ENCODE measurements at places on chromosomes 12 and 14.

GRCh38 chr14:66508547-66508845 is 549 bp downstream of the GPHN start:
- no peak for DNase-seq

DNA sequence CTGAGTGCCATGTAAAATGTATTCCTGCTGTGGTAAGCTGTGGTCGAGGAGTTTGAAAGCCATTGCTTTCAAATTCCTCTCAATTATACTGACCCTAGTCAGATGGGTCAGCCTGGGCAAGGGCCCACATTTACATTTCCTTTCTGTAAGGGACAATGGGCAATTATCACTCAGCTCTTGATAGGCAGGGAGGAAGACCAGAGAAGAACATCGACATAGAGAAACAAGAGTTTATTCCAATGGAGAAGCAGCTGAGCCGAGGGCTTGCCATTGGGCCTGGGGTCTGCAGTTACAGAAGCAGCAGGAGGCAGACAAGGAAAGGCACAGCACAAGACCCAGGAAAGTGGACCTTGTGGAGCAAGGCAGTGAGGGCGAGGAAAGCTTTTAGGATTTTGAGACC is 9.7 kb downstream of the NRIP2 start:
- no peak for DNase-seq

DNA sequence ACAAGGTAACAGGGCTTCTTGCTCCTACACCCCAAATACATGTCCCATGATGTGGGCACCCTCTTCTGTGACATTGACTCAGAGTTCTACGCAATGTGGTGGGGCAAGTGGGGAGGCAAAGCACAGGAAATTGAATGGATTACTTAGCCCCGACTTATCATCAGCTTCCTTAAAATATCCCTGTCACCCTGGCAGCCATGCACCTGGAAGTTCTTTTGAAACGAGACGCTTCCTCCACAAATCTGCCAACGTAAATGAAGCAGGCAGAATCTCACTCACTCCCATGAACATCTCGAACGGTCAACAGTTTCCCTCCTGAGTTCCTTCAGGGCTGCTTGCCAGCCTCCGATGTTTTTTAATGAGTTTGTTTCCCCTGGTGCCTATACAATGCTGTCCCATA is 33.5 kb downstream of the RNFT2 start:
- DNase-seq, result no peak

- DNase-seq, result no peak
These were observed 75.8 kb upstream of the CEP83 start for GRCh38 chr12:94535510-94535921.

DNA sequence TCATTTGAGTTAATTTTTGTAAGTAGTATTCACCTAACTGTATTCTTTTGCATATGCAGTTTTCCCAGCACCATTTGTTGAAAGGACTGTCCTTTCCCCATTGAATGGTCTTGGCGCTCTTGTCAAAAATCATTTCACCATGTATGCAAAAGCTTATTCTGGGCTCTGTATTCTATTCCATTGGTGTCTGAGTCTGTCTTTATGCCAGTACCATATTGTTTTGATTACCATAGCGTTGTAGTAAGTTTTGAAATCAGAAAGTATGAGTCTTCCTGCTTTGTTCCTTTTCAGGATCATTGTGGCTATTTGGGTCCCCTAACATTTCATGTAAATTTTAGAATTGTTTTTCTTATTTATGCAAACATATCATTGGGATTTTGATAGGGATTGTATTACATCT is 508.7 kb upstream of the RGS6 start:
- DNase-seq, result no peak

GRCh38 chr12:95439461-95440230 is 34.3 kb upstream of the METAP2 start:
- no peak for DNase-seq

DNA sequence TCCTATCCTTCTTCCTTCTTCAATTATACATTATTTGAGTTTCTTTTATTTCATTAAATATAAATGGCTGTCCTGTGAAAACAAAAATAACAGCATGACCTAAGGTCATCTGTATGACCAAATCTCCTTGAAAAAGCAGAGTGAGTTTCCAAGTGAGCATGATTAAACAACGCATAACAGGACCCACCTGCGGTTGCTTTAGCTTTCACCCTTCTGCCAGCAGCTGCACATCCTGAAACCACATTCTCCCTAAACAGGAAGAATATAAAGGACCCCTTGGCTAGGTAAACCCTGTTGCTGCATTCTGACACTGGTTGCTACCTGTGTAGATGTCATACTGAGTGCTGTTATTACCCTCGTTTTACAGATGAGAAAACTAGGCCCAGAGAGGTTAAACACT is 42.8 kb upstream of the CPM start:
- no peak for DNase-seq

DNA sequence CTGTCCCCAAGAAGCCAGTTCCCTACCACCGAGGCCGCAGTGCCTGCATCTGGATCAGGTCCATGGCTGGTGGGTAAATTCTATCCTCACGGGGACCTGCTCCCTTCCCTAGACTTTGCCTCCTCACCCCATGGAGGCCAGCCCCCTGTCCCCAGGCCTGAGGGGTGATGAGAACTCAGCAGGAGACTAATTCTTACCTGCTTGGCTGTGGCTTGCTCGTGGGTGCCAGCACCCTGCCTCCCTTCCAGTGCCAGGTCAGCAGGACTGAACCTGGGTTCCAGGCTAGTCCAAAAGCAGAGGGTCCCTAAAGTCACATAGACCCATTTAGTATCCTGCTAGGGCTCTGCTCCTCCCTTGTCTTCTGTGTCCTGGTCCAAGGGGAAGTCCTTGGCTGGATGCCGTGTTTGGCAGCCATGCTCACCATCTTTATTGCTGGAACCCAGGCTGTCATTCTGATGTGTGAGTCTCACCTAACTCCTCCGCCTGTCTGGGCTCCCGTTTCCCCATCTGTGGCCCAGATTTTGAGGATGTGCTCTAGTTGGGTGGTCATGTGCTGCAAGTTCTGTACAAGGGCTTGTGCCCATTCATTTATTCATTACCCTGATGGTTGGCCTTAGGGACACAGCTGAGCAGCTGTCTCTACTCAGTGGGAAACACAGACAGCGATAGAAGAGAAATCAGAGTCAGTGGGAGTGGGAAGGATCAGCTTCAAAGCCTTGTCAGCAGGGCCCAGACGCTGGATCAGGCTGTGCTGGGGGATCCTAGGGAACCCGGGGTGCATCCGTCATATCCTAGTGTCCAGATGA is 949 bp downstream of the PLBD2 start:
- no peak for DNase-seq

DNA sequence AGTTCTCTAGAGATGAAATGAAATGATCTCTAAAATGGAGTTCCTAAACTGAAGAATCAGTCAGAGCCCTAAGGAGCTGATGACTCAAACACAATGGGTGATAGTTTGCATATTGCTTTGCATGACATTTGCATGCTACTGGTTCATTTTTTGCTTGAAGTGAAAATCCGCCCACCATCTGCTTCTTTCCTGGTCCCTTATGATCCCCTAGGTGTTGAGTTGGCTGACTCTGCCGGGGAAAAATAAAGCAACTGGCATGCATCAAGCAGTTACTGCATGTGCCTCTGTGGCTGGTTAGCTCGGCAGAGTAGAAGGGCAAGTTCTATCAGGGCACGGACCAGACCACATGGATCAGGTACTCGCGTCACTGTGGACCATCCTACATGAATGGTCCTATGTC is 151.1 kb downstream of the PPM1H start:
- no peak for DNase-seq

- no peak for DNase-seq
These were observed 34.5 kb downstream of the PLCZ1 start for GRCh38 chr12:18703321-18703720.

- DNase-seq, result no peak
These were observed 127.4 kb upstream of the PRMT8 start for GRCh38 chr12:3363608-3364007.

DNA sequence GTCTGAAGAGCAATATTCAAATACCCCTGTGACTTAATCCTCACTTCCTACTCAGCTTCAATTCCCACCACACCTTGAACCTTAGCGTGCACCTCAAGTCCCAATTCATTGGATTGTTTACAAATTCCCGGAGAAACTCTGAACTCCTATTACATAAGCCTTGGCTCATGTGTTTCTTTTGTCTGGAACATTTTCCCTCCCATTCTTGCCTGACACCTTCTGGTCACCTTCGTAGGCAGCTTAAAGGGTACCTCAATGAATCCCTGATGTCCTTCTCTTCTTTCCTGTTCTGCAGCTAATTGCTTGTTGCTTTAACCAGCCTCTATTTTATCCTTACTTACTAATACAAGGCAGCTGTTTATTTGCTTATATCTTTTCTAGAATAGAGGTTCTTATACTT is 85.0 kb upstream of the SEL1L start:
- no peak for DNase-seq

- DNase-seq, result no peak
These were observed 33.0 kb downstream of the IQSEC3 start for GRCh38 chr12:99605-100004.

DNA sequence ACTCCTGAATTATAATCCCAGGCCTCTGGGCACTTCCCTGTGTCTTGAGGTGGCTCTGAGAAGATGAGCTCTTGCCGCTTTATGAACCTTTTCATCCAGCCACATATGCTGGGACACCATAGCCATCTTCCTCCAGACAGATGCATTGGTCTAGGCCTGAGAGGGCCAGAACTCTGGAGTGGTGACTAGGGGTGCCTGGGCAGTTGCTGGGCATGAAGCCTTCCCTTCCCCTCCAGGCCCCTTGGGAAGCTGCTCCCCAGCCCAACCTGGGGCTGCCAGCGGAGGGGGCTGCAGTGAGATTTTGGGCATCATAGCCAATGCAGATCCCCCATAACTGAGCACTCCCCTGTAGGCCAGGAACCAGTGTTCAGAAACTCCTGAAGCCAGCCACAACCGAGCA is 135.2 kb downstream of the GCH1 start:
- DNase-seq, result no peak

DNA sequence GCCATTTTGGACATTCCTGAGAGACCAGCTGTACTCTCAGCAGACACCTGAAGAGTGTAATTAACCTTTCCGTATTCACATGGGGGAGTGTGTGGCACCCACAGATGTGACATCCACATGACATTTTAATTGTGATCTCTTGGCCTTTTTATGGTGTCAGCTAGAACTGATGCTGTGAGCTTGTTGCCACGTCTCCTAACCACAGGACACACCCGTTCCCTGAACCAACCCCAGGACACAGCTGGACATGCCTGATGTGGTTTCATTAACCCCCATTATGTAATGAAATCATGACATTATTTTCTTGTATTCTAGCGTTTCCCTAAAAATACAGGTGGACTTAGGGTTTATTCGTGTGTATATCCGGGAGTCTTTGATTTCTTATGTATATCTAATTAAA is 1036.1 kb downstream of the TMEM121 start:
- no peak for DNase-seq

- DNase-seq, result no peak
These were observed 112.0 kb downstream of the SLC15A5 start for GRCh38 chr12:16165506-16165905.

- no peak for DNase-seq
These were observed 2.8 kb upstream of the KCNH3 start for GRCh38 chr12:49535921-49536525.

DNA sequence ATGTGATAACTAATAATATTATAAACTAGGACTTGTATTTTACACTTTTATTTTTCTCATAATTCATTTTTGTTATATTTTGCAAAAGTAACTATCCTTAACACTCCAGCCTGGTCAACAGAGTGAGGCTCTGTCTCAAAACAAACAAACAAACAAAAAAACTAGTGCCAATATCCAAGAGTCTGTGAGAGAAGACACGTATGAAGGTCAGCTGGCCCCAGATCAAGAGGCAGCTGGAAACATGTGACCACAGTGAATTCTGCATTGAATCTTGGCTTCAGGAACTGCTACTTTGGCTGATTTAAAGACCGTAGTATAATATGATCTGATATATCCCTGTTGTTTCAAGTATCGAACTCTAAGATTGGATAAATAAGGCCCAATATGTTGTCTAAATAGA is 47.0 kb downstream of the ESR2 start:
- no peak for DNase-seq

DNA sequence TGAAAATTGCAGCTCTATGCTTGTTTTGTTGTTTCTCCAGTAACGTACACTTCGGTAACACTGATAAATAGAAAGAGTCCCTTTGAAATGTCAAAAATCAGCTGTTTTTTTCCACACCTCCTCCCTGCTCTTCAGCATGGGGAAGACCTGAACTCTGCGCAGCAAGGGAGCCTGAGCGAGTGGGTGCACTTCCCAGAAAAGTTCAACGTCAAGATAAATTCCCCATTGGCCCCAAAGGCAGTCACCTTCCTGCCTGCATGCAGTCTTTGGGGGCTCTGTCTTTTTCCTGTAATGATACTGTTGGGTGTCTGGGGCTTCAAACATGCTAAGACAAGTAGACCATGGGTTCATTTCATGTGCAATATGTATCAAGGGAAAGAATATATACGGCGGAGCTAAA is 8.8 kb upstream of the FOXG1 start:
- DNase-seq, result no peak

- peak; percentile 56 for DNase-seq
These were observed 28.8 kb downstream of the SPRING1 start for GRCh38 chr12:116708826-116709756.

GRCh38 chr14:101772770-101773169 is 11.3 kb downstream of the PPP2R5C start:
- no peak for DNase-seq

- DNase-seq, result no peak
These were observed 4.5 kb downstream of the HVCN1 start for GRCh38 chr12:110684312-110684836.

GRCh38 chr12:2689879-2690278 is 104.9 kb upstream of the FKBP4 start:
- DNase-seq, result no peak

DNA sequence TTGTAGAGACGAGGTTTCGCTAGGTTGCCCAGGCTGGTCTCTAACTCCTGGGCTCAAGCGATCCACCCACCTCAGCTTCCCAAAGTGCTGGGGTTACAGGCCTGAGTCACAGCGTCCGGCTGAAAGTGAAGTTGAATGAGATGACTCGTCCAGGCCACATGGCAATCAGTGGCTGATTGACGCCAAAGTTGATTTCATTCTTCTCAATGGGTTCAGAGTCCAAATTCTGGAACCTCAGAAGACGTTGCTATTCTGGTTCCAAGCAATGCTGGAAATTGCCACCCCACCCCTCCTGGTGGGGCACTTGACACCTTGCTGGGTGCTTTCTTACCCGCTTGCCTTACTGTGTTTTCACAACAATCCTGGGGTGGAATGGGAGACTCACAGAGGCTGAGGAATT is 14.9 kb downstream of the ABCB9 start:
- no peak for DNase-seq

GRCh38 chr14:53875324-53875897 is 81.2 kb downstream of the BMP4 start:
- DNase-seq, result no peak

All from stimulated activated CD8-positive, alpha-beta memory T cell treated with anti-CD3 and anti-CD28 coated beads, Interleukin-4, amount 100 ng/mL, for 48 hours (primary cell).